Activated B cell treated with CpG ODN at 0.5 μM for 24 hours (primary cell): ENCODE measurements at places on chromosomes 7 and 10.

DNA sequence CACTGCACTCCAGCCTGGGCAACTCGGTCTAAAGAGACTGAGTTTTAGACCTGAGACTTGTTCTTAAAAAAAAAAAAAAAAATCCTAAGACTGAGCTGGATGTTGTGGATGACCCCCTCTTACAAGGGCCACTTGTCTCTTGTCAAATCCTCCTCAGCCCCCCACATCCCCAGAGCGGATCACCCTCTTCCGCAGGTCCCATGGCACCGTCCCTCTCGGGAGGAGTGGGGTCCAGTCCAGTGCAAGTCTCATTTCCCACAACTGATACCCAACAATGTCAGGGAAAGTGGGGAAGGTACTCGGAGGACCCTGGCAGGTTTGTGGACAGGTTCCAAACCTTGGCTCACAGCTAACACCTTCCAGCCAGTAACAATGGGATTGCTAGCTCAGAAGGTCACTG, 100.3 kb downstream of the ELFN1 start:
- DNase-seq, result no peak

DNA sequence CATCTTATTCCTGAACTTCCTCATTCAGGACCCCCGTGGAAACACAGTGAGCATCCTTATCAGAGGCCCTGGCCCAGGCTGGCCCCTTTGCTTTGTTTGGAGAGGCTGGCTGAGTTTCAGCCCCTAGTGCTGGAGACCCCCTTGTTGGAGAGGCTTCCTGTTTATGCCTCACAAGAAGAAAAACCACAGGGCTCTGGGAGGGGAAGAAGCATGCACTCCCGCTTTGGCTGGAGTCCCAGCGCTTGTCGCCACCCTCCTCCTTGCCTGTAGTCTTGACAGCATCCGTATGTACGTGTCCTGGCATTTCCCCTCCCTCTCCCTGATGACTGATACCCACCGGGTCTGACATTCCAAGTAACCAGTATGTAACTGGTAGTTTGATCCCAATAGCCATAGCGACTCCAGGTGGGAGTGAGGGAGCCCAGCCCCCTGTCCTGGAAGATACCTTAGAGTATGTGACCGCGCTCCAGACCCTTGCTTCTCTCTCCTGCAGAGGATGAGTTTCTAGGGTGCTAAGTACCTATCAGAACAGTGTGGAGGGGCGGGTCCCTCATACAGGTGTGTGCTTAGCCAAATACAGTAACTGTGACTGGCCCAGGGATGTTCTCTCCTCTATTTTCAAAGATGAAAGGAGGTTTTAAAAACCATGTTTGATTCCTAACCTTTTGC, 6.9 kb upstream of the ATP6V0E2 start:
- no peak for DNase-seq

- DNase-seq, result no peak
Observed at GRCh38 chr10:116044801-116045248, 228.2 kb downstream of the GFRA1 start.

DNA sequence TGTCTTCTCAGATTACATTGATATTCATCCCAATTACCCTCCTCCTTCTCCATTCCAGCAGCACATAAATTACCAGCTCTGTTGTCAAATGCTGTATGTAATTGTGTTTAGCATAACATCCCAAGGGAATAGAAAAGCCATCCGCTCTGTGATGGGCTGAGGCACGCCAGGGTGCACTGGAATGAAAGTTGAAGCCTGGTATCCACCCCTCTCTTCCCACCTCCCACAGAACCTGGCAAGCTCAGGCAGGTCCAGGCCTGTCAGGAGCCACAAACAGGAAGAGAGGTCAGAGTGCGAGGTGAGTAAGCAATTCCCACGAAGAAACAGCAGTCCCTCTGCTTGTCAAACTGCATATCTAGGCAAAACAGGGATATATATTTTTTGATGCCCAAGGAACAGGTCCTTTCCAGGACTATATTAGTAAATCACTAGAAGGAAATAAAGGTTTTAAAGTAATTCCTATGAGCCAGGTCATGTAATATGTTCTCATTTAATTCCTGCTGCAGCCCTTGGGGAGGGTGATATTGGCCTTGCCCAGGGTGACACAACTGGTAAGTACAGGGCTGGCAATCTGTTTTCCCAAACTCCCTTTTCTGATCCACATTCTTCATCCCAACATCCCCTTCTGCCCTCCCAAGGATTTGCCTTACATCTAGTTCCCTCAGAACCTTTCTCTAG, 155.6 kb upstream of the GHITM start:
- DNase-seq, result no peak

DNA sequence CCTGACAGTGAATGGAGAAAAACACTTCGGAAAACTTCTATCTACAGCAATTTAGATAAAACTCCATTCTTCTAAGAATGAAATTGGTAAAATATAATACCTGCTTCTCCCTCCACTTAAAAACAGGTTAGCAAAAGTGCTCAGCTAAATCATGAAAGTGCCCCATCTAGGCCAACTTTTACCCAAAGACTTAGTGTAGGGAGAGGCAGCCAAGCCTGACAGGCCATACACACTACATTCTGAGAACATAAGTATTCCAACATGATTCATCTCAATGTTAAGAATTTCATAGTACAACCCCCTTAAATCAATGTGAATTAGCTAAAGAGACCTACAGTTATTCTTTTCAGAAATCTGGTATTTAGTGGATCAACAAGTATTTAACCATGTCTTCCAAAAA, 7.2 kb downstream of the FAM3C start:
- DNase-seq, result no peak

- DNase-seq, result no peak
Observed at GRCh38 chr7:127153315-127153714, 99.4 kb downstream of the GRM8 start.

- no peak for DNase-seq
Observed at GRCh38 chr10:64952042-64952441, 1430.8 kb downstream of the REEP3 start.

GRCh38 chr10:88064608-88065382, 201.4 kb downstream of the PTEN start:
- no peak for DNase-seq
